ENCODE measurements at places on chromosomes 3 and 15.

DNA sequence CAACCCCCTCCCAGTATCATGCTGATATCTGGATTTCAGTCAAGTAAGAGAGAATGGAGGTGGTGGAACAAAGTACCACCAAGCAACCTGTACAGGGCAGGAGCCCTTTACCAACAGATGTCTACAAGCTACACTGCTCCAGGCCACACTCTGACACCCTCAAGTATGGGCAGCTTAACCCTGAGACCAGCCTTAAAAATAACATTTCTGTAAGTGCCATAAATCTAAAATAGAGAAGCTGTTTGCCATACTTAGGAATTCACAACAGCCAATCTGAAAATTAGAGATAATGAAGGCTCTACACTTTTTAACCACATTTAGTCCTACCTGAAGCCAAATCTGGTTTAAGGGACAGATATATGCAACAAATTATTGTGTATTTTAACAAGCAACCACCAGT is 59.7 kb downstream of the C3orf70 start:
- no peak for DNase-seq

GRCh38 chr15:75455424-75455981 is 4.0 kb upstream of the SIN3A start:
- no peak for DNase-seq

DNA sequence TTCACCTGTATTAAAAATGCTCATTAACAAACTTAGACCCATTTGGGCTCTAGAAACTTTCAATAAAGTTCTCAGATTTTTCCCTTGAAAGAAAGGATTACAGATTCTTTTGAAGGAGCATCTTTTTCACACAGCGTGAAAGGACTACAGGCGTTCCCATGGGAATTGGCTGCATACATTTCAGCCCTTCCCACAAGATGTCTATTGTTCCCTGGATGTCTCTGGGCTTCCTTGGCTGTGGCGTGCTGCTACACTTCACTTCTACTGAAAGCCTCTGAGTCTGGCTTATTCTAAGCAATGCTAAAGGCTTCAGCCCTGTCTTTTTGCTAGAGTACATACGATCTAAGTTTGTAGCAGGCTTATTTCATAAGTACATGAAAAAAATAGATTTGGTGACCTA is 1.4 kb downstream of the VEPH1 start:
- no peak for DNase-seq

DNA sequence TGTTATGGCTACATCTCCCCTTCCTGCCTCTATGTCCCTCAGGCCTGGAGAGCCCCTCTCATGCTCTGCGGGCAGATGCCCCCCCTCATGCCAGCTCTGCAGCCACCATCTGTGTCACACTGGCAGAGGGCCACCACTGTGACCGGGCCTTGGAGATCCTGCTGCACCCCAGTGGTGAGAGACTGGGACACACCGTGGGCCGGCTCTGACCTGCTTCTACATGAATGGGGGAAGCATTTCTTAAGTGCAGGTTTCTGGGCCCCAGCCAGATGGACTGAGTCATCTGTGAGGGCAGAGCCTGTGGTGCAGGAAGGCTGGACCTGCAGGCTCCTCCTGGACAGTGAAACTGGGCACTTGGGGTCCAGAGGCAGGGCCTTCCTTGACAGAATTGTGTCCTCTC is 4.8 kb downstream of the VWA5B2 start:
- no peak for DNase-seq

GRCh38 chr15:73139744-73140553 is 87.7 kb downstream of the NEO1 start:
- DNase-seq = no peak

- no peak for DNase-seq
These were observed 47.0 kb upstream of the CTSH start for GRCh38 chr15:78991879-78992278.

DNA sequence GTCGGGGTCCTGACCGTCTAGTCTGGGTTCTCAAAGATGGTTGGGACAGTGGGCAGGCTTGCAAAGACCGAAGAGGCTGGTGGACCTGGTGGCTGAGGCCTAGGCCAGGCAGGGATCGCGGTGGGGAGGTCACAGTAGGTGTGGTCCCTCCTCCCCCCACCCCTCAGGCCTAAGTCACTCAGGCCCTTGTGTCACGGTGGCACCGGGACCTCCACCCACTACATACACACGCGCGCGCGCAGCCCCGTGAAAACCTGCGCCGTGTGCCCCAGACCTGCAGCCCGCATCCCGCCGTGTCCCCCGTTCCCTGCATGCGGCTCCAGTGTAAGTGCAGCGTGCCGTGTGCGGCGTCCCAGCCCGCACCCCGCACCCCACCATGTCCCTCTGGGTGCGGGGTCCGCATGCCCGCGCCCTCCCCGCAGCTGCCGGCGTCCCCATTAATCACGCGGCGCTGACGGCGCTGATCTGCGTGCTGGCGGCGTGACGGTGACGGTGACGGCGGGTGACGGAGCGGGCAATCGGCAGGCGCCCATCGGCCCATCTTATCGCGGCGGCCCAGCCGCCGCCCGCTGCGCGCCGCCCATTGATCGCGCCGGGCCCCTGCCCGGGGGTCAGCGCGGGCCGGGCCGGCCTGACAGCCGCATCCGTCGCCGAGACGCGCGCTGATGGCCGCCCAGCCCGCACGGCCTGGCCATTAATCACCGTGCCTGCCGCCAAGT is 24.4 kb downstream of the SEC61A1 start:
- no peak for DNase-seq

GRCh38 chr3:191369616-191370010 is 39.3 kb upstream of the UTS2B start:
- no peak for DNase-seq

Measured in keratinocyte (primary cell).